ENCODE measurements at places on chromosomes 12 and 14.

- no peak for DNase-seq
These were observed 78.4 kb downstream of the FGD4 start for GRCh38 chr12:32477714-32478113.

GRCh38 chr12:65640489-65640901 is 183.8 kb upstream of the HMGA2 start:
- no peak for DNase-seq

GRCh38 chr12:67827820-67828383 is 161.3 kb upstream of the IFNG-AS1 start:
- no peak for DNase-seq

GRCh38 chr12:47346251-47347019 is 266.7 kb upstream of the AMIGO2 start:
- no peak for DNase-seq

DNA sequence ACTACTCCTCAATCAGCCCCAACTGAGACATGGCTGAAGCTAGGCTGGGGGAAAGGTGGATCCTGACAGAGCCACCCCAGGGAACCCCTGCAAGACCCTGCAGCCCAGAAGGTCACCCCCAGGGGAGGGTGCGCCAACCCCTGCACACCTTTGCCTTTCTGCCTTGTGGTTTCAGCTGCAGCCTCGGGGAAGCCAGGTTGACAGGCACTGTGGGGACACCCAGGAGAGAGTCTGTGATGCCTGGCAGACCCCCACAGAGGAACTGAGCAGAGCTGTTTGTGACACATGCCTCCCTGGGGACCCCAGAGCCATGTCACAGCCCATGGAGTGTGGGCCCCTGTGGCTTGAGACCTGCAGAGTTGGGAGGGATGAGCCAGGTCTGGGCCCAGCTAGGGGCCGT is 11.8 kb upstream of the HHIPL1 start:
- no peak for DNase-seq

DNA sequence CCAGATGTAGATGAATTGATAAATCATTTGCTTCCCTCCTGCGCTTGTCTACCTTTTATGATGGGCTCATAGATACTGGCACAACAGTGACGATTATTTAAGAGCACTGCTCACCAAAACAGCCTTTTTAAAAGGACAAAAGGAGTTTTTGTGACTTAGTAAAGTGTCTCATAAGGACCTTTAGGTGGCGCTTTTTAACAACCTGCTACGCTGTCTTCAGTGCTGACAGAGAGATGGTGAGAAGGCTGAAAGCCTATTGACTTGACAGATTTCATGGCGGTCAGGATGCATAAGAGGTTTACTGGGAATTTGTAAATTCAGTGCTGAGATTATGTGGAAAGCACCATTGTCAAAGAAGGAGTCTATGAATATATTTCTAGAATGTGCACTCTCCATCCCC is 87.6 kb downstream of the SLC15A5 start:
- no peak for DNase-seq

GRCh38 chr14:30608533-30609006 is 13.5 kb upstream of the SCFD1 start:
- DNase-seq, result no peak

DNA sequence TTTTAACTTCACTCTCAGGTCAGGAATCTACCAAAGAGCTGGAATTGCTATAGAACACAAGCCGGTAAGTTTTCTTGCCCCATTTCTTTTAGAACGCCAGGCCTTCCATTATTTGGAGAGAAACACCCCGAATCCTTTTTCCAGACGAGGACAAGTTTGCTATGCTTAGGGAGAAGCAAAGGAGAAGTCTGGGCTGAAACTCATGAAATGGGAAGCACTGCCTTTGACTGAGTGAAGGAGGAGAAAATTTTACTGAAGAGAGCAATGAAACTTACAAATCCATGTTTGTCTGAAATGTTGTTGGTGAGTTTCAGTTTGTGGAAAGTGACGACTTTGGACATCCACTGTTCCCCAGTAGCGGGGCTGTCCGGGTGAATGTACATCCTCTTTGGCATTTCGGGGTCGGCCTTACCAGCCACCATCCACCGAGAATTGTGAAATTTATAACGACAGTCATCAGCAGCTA is 3.3 kb downstream of the TBX3 start:
- DNase-seq, result no peak

GRCh38 chr14:51597261-51598001 is 54.3 kb upstream of the FRMD6 start:
- DNase-seq, result no peak

DNA sequence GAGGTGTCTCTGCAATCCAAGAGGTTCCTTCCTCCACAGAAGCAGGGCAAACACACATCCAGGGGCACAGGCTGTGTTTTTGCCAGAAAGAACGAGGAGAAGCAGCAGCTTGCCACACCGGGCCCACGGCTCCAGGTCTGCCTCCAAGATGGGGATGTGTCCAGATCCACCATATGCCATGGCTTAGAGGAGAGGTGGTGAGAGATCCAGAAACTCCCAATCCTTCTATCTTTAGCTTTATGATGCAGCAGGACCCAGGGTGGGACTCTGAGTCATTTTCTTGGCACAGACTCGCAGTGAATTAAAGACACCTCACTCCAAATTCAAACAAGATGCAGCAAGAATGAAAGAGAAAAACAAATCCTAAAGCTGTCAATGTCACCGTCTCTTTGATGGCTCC is 481.4 kb upstream of the TMEM132C start:
- no peak for DNase-seq

DNA sequence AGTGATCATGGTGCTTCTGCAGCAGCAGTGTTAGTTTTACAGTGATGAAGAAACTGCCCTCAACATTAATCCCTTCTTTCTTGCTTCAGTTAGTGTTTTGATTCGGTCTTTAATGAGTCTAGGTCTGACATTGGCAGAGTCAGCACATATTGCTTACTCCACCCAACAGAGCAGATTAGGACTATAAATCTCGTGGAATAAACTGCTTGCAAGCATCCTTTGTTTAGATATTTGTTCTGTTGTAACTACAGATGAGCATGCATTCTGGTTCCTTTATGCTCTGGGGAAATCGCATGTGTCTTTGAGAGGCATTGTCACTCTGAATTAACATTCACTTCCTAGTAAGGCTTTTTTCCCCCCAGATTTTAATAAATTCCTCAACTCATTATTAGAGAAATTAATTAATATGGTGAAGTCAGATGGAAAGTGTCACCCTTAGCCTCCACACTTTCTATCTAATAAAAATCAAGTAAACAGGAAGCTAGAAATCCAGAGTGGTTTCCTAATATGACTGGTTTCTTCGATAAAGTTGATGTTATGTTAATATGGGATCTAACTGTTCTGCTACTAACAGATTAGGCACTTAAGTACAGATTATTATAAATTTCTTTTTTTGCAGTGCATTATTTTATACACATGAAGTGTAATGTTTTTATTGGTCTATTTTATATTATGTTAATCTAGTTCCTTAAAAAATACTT is 86.2 kb upstream of the SSTR1 start:
- DNase-seq, result no peak

- DNase-seq, result no peak
These were observed 2.5 kb downstream of the SLC38A1 start for GRCh38 chr12:46266382-46266791.

DNA sequence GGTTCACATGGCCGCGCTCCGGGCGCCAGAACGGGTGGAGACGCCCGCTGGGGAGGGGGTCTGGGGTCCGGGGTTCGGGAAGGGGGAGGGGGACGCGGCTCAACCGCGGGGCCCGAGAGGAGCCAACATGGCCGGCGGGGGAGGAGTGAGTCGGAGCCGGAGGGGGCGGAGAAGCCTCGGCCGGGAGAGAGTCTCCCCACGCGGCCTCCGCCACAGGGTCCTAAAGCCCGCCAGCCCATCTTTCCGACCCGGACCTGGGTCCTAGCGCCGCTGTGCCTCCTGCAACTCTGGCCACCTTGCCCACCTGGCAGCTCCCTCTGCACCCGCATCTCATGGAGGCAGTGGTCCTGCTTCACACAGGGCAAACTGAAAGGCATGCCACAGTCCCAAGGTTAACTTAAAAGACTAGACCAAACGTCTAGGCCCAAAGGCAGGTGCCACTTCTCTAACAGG is at the start of gene BAZ2A:
Gene BAZ2A, minus strand, starts transcription at position 147 of the 453 bp plus-strand sequence. CDS start 12,796 bp downstream, outside the sequence.
- no peak for DNase-seq

- no peak for DNase-seq
These were observed 170.9 kb upstream of the PDE3A start for GRCh38 chr12:20197411-20197810.

DNA sequence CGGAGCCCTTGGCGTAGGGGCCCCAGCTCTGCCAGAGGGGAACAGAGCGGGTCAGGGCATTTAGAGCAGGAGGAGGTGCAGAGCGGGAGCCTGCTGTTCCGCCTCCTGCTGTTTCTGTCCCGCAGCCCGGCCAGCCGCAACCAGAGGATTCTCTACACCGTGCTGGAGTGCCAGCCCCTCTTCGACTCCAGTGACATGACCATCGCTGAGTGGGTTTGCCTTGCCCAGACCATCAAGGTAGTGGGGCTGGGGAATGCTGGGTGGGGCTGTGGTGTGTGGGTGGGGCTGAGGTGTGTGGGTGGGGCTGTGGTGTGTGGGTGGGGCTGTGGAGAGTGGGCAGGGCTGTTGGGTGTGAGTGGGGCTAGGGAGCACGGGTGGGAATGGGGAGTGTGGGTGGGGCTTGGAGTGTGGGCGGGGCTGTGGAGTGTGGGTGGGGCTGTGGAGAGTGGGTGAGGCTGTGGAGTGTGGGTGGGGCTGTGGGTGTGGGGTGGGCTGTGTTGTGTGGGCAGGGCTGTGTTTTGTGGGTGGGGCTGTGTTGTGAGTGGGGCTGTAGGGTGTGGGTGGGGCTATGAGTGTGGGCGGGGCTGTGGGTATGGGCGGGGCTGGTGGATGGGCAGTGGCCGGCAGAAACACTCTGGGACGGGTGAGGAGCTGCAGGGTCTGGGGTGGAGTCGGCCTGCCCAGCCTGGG is 8.0 kb downstream of the ASPG start:
- DNase-seq, result no peak

- no peak for DNase-seq
These were observed 131.2 kb upstream of the DYRK2 start for GRCh38 chr12:67517181-67517887.

DNA sequence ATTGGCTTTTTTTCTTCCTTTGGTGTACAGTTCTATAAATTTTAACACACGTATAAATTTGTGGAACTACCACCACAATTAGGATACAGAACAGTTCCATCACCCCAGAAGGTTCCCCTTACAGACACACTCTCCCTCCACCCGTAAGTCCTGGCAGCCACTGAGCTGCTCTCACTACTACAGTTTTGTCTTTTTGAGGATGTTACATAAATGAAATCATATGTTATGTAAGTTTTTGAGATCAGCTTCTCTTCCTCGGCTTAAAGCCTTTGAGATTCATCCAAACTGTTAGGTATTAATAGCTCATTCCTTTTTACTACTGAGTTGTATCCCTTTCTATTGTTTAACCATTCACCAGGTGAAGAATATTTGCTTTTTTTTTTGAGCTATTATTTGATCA is 74.3 kb upstream of the SLC24A4 start:
- DNase-seq, result no peak

DNA sequence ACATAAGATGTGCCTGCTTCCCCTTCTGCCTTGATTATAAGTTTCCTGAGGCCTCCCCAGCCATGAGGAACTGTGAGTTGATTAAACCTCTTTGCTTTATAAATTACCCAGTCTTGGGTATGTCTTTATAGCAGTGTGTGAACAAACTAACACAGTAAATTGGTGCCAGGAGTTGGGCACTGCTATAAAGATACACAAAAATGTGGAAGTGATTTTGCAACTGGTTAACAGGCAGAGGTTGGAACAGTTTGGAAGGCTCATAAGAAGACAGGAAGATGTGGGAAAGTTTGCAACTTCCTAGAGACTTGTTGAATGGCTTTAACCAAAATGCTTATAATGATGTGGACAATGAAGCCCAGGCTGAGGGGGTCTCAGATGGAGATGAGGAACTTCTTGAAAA is 264.1 kb downstream of the DACT1 start:
- no peak for DNase-seq

DNA sequence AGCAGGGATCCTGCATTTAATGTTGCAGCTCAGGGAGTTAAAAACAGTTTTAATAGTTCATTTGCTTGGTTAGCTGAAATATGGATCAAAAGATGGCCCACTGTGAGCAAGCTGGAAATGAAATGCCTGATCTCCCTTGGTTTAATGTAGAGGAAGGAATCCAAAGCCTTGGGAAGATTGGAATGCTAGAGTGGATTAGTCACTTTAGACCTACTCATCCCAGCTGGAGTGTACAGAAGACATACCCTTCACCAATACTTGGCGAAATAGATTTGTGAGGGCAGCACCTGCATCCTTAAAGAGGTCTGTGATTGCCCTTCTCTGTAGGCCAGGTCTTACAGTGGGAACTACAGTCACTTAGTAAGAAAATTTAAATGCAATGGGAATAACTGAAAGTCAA is 58.0 kb upstream of the KRAS start:
- DNase-seq, result no peak

- DNase-seq, result no peak
These were observed 46.8 kb upstream of the GPATCH2L start for GRCh38 chr14:76104802-76105355.

DNA sequence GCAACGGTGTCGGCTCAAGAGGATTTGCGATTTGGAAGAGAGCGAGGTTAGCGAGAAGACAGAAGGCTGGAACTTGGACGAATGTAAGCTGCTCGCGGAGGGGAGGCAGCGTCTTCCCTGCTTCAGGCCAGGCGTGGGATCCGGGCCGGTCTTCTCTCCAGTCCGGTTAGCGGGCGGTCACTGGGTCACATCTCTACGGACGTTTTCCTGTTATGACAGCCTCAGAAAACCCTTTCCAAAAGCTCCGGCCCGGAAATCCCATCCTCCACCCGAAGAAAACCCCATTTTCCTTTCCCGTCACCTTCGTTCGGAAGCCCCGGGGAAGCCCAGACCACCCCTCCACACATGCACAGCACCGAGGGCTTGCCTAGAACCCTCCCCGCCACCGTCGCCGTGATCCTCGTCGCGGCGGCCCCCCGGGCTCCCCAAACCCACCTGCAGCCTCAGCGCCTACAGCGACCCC is 268 bp downstream of the NDUFB1 start:
- DNase-seq, result no peak

- no peak for DNase-seq
These were observed 1179.7 kb downstream of the VRK1 start for GRCh38 chr14:97976861-97977260.

GRCh38 chr12:49892084-49892731 is 11.5 kb downstream of the FAIM2 start:
- DNase-seq, result no peak

DNA sequence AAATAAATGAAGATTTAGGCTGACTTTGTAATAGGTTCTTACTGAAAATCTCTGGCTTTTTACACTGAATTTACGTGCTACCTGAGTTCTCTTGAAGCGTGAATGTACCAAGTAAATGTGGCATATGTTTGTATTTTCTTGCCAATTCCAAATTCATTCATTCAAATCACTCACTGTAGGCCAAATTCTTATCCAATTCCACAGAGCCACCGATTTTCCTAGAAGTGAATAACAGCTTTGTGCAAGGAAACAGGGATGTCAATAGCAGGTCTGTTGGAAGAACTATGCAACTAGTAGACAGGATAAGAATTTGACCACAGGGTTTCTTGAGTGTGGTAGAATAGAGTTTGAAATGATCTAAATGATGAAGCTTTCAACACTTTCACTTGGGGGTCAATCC is 86.8 kb downstream of the SOX5 start:
- no peak for DNase-seq
